ENCODE measurements at places on chromosomes 6 and 20.

DNA sequence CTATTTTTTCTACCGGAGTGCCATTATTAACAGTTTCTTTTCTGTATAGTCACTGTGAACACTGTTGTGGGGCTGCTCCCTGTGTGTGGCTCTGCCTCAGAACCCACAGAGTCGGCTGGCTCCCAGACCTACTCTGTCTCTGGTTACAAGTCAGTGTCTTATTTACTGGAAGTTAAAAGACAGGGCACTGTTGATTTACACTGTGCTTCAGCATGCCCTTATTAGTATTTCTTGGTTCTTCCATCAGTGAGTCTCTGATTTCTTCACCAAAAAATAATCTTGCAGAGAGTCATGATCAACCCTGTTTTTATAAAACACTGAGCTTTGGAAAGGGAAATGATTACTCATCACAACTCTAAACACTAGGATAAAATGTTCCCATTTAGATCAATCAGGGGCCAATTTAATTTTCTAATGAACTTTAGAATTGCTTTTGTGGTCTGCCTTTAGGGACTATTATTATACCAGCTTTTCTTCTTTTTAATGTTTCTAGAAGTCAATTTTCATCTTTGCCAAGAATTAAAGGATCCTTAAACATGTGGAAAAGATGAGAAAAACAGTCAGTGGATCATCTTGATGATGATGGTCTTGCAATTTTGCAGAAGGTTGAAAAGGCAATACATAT is 92.6 kb downstream of the UTRN start:
- DNase-seq: peak; percentile 89

- no peak for DNase-seq
Observed at GRCh38 chr6:52324189-52324588, 37.8 kb upstream of the PAQR8 start.

- no peak for DNase-seq
Observed at GRCh38 chr6:36054956-36055355, 27.3 kb downstream of the MAPK14 start.

GRCh38 chr6:30100585-30101443 is 12.1 kb downstream of the TRIM31 start:
- no peak for DNase-seq

DNA sequence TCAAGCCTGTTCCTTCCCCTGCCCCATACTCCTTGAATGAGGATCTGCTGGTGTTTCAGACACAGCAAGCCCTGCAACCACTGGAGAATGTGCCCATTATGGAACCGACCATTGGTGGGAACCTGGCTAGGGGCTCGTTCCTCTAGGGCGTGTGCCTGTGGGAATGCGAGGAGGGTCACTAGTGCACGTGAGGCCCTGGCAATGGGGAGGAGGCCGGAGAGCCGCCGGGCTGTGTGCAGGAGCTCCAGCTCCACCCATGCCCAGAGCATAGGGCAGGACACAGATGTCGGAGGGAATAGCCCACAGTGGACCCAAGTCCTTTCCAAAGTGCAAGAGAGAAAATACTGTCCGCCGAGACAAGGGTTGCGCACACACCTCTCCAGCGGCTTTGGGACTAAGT is 99.3 kb downstream of the ERMARD start:
- DNase-seq: no peak

Data from fibroblast of skin of right quadriceps (primary cell).